Prostate gland (tissue), 2 donors: ENCODE measurements at places on chromosomes 2 and 18.
A peak's percentile ranks its signal among the peaks of the same experiment; 100 is the strongest.

DNA sequence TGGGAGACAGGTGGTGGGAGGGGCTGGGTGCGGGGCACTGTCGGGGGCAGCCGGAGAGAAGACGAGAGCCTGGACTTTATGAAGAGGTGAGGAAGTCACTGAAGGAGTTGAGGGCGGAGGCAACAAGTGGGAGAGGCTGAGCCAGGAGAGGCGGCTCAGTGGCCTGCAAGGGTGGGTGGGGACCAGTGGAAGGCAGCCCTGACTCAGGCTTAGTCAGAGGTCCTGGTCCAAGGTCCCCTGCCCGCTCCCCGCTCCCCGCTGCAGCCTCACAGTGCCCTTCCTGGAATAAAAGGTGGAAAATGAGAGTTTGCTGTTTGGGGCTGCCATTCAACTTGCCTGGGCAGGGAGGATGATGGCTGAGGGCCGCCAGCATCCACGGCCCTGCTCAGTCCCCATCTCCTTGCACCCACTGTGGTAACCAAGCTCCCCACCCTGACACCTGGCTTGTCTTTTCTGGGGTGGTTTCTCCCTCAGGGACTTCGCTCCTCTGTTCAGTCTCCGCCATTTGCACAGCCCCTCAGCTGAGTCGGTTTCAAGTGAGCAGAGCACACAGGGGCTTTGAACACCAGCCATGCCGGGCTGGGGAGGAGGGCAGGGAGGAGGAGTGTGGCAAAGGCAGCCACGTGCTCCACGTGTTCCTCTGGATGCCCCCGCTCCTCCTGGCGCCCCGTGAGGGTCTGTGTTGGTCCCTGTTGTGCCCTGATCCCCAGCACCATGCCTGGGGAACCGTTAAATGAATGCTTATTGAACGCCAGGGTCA, 13.7 kb upstream of the RALB start:
- DNase-seq, result no peak

DNA sequence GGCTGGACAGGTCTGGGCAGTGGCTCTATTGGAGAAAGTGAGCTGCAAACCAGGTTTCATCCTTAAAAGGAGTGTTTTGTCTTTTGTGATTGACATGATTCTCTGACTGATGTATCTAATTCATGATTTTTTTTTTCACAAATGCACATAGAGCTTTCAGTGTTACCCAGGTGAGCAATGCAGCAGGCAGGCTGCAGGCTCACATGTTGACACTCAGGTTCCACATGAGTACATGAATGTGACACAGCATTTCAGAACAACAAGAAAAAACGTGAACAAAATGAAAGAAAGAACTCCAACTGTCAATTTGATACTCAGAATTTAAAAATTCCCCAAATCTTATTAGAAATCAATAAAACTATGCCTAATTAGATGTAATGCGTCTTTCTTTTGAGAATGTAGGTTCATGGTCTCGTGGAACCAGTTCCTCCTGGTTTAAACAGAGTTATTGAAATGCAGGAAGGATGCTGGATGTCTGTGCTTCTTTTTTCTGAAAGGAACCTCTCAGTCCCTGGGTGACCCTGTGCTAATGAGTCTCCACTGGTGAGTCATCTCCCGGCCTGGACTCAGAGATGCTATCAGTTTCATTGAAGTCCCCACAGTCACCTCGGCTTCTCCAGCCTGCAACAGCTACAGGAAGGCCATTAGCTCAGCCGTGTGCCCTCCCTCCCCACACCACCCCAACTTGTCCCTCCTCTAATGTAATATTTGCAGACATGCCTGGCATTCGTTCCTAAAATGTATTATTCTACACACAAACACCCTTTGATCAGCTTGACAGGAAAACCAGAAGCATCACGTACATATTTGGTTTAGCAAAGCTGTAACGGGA, 430.4 kb downstream of the LPIN1 start:
- peak; percentile 51 for DNase-seq

GRCh38 chr2:107569496-107569895, 257.2 kb upstream of the RGPD4 start:
- no peak for DNase-seq

- no peak for DNase-seq
These were observed 33.1 kb downstream of the IRS1 start for GRCh38 chr2:226766352-226767055.

- DNase-seq, result peak; percentile 98
These were observed at the start of gene ATP8B1 for GRCh38 chr18:57803103-57803969. Gene ATP8B1, minus strand, starts transcription at chr18:57803315. Its CDS starts 71,508 bp downstream, at chr18:57731807.

DNA sequence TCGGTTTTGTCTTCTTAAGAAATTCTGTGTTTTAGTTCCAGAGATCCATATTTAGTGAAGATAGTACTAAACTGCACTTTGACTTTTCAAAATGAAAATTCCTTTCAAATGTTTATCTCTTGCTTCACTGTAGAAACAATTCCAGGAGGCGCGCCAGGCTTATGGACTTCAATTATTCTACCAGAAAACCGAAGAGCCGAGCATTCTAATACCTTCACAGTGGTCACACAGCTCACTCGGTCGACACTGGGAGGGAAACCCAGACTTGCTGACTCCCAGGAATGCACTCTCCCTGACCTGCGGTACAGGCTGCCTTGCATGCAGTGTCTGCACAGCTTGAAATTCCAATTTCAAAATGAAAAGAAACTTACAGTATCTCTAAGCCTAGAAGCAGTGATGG, 119.9 kb upstream of the PIEZO2 start:
- DNase-seq, result no peak

- no peak for DNase-seq
These were observed 119.2 kb upstream of the ANKRD30BL start for GRCh38 chr2:132280912-132281311.

DNA sequence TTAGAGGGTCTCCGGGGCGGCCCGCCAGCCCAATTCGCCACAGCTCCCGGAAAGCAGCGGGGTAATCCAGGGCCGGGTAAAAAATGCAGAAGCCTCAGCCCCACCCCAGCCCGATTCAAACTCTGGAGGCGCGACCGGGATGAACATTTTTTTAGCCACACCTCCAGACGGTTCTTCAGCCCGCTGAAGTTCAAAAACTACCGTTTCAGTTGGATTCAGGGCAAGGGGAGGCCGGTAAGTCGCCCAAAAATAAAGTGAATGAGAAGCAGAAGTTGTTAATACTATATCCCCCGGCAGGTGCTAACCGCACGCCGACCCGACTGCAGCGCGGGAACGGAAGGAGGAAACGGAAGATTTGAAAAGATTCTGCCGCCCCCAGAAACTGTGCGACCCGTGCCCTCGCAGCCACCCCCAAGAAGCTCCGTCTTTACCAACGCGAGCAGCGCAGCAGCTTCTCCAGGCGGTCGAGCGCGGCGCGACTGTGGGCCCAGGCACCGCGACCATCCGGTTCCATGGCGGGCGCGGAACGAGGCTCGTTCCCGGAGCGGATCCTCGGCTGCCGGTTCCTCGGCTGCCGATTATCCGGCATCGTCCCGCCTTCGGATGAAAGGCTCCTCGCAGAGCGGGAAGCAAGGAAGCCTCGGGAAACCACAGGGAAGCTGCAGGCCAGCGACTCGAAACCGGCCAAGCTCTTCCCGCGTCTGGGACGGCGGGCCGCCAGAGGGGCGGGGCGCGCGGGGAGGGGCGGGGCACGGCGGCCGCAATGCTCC, at the start of gene BARD1:
TSS of gene BARD1 (minus strand) at position 703 of the 770 bp plus-strand sequence. CDS start at position 589, 114 bp downstream.
- peak; percentile 46 for DNase-seq

- DNase-seq, result peak; percentile 39
These were observed 33.1 kb downstream of the LRRFIP1 start for GRCh38 chr2:237660381-237660900.

DNA sequence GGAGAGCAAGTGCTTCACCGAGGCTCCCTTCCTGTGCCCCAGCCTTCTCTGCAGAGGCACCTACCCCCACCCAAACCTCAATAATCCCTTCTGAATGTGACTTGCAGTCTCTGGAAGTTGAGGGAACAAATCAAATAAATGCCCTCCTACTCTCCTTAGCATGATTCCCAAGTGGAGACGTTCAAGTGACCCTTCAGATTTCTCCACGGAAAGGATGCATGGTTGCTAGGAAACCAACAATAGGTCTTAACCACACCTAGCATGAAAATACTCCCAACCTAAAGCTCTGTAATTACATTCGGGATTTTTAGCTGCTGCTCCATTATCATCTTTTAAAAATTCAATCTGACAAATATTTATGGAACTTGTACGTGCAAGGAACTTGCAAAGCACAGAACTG, 50.2 kb upstream of the CABLES1 start:
- no peak for DNase-seq

DNA sequence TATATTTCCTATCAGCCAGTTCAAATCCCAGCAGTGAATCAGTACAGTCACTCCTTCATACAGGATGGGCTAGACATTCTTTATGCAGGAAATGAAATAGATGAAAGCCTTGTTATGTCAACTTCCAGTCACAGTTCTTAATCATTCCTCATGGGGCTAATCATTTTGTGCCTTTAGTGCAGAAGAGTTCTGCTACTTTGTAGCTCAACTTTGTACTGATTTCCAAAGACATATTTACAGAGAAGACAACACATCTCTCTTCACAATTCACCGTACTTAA, 593.9 kb upstream of the NETO1 start:
- no peak for DNase-seq
